ENCODE measurements at places on chromosomes 12 and 14.
A peak's percentile ranks its signal among the peaks of the same experiment; 100 is the strongest.

- DNase-seq: no peak
These were observed 41.1 kb downstream of the CACNA2D4 start for GRCh38 chr12:1877169-1877878.

GRCh38 chr12:96219700-96220206 is 25.6 kb downstream of the ELK3 start:
- DNase-seq: peak; percentile 98

GRCh38 chr14:70658899-70659298 is 17.2 kb downstream of the TTC9 start:
- no peak for DNase-seq

DNA sequence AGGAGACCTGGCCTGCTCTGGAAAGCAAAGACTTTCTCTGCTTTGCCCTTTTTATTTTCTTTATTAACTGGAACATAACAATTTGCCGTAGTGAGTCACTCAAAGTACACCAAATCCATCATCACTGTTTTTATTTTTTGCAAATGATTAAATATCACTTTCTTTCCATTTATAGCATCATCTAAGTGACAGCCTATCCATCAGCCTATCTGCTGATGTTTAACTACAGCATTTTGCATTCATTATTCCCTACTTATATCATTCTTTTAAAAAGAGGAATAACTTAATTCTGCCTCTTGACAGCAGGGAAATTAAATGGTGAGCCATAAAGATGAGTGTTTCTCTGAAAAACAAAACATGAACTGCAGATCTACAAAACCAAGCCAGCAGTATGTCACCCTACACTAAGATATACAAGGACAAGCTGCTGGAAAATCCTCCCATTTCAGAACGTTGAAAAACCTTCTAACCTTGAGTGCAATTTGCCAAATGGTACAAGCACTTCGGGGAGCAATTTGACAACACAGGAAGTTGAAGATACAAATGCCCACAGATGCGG is 821.3 kb upstream of the TMEM132C start:
- no peak for DNase-seq

GRCh38 chr12:49776858-49777257 is 35.5 kb downstream of the TMBIM6 start:
- DNase-seq: no peak

DNA sequence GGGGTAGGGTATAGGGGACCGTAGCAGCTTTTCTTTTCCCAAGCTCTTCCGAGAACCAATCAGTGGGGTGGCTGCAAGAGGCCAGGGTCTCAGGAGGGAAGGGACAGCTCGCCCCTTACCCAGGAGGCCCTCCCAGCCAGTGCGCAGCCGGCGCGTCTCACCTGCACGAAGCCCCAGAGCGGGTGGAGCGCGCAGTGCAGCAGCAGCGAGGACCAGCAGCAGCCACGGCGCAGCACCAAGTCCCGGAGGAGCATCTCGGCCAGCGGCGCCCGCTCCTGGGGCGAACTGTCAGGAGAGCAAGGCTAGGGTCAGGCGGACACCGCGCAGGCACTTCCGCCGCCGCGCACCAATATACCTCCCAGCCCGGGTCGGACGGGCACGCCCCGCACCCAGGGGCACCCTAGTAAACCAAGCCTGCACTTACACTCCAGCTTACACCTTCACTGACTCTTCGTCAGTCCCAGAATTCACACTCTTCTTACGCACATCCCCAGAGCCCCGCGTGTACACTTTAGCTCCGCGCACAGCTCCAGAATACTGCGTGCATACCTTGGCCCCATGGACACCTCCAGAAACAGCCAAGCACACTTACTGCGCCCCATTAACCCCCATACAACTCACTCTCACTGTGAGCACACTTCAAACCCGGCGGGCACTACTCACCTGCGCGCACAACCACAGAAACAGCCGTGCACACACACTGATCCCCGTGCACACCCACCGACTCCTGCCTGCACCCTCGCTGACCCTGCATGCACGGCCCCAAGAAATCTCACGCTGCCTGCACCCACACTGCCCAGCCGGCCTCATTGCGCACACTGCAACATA is 606 bp downstream of the PRIMA1 start:
- DNase-seq: no peak

DNA sequence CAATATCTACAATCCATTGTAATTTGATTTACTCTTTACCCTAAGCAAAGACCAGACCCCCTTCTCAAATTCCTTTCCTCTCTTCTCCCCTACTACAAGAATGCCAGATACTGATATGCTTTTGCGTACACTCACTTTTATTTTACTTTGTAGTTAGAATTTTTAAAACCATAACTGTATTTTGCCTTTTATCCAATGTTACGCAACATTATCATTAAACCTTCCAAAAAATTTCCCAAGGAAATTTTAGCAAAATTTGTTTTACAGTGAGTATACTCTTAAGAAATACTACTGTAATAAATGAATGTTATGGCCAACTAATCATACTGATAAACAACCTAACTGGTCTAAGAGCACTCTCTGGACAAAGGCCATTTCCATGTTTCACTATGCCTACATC is 22.3 kb downstream of the ATP2B1 start:
- DNase-seq: no peak

- DNase-seq: no peak
These were observed 32.3 kb downstream of the DDX51 start for GRCh38 chr12:132111654-132112304.

DNA sequence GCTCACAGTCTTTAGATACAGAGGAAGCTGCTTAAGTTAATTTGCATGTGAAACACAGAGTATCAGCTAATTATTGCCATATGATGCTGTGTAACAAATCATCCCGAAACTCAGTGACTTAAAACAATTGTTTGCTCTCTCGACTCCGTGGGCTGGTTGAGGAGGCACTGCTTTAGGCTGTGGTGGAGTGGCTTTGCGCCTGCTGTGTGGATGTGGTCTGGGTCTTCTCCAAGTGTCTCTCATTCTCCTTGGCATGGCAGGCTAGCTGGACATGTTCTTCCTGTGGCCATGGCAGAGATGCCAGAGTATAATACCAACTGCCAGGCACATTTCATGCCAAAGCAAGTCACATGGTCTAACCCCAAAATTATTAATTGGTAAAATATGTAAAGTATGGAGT is 40.9 kb downstream of the PELI2 start:
- peak; percentile 64 for DNase-seq

DNA sequence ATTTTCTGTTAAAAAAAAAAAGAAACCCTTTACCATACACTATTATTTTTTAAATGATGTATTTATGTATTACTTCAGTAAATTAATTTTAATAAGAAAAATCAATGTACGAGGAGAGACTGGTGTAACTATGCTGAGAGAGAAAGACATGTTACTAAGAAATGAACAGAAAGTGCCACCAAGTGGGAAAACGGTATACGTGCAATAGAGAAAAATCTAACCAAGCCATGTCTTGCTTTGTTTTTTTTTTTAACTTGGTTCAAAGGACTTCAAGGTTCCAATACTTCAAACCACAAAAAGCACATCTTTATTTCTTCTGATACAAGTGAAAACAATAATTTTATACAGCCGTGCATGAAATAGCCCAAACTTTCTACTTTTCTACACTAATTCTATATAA is 22.9 kb downstream of the NDUFA12 start:
- no peak for DNase-seq

GRCh38 chr14:30559638-30560091 is 707 bp downstream of the G2E3 start:
- DNase-seq: no peak

- no peak for DNase-seq
These were observed 154.4 kb downstream of the KCNK10 start for GRCh38 chr14:88168498-88169165.

DNA sequence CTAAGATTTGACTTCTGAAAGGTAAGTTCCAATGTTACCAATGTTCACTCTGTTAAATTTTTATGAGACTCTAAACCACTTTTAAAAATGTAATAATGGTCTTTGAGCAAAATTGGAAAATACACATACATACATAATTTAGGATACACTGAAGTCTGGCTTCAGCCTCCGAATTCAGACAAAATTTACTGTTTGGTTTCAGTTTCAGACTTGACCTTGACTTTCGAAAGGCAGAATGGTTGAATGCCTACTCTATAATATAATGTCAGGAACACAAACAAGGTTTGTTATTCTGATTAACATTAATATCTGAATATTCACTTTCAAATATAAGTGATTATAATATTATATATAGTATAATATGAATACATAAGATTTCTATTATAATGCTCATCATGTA is 74.1 kb upstream of the KRAS start:
- no peak for DNase-seq
